Stimulated activated CD8-positive, alpha-beta memory T cell treated with anti-CD3 and anti-CD28 coated beads, Interleukin-4, amount 100 ng/mL, for 24 hours (primary cell): ENCODE measurements at places on chromosomes 4 and X.

GRCh38 chrX:13471269-13471668 is 98.1 kb upstream of the EGFL6 start:
- DNase-seq: no peak

GRCh38 chr4:112288455-112288854 is 2.8 kb upstream of the TIFA start:
- no peak for DNase-seq

DNA sequence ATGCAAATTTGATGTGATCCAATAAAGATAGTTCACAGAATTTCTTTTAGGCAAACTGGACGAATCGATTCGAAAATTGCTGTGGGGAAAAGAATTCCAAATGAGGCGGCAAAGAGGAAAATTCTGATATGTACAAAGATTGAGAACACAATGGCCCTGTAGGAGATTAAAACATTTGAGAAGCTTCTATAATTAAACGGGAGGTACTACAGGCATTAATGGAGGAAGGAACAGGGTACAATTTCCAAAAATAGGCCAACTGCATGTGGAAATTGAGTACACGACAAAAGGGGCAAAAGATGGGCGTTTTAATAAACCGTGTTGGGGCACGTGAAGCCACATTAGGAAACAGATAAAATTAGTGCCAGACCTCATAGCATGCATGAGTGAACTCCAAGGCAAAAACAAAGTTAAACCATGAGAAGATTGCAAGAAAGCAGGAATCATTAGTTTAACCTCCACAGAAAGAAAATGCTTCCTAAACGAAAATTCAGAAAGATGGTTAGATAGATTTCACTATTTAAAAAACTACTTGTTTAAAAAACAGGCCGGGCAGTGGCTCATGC is 68.4 kb downstream of the DHRSX start:
- DNase-seq: no peak

DNA sequence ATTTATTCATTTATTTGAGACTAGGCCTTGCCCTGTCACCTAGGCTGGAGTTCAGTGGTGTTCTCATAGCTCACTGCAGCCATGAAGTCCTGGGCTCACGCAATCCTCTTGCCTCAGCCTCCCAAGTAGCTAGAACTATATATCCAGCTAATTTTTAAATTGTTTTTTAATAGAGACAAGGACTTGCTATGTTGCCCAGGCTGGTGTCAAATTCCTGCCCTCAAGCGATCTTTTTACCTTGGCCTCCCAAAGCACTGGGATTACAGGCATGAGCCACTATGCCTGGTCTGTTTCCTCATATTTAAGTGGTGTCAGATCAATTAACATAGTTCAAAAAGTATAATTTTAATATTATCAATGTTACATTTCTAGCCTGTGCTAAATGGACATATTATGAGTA is 68.5 kb downstream of the AFF1 start:
- DNase-seq: no peak

- no peak for DNase-seq
These were observed 55.0 kb upstream of the TMEM33 start for GRCh38 chr4:41880022-41880837.

GRCh38 chrX:68696267-68696990 is 49.0 kb downstream of the STARD8 start:
- no peak for DNase-seq

GRCh38 chr4:53705151-53705764 is 114.0 kb upstream of the LNX1 start:
- DNase-seq: no peak

DNA sequence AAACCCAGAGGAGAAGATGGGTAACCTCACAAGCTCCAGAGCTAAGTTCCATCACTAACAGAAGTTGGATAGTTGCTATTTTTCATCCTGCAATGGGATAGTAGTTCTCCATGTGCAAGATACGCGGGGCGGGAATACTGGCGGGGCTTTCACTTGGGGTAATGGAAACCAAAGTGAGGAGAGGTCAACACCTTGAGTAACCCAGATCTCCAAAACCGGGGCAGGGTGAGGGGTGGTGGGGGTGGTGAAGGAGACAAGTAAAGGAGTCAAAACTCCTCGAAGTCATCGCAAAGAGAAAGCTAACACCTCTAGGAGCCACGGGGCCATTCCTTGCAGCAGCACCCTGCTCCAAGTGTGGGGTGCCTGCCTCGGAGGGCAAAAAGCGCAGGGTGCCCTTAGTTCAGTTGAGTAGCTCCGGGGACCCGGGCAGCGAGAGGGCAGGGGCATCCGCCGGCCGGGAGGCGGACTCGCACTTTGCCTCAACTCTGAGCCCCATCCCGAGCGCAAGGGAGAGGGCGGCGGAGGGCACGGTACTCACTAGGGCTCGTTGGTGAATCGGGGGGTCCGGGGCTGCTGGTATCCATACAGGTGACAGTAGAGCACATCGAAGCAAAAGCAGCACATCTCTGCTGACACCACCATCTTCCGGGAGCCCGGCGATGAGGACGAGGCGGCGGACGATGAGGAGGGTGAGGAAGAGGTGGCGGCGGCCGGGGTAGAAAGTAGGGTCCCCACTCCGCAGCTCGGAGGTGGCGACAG is 645 bp downstream of the AMMECR1 start:
- peak; percentile 11 for DNase-seq

DNA sequence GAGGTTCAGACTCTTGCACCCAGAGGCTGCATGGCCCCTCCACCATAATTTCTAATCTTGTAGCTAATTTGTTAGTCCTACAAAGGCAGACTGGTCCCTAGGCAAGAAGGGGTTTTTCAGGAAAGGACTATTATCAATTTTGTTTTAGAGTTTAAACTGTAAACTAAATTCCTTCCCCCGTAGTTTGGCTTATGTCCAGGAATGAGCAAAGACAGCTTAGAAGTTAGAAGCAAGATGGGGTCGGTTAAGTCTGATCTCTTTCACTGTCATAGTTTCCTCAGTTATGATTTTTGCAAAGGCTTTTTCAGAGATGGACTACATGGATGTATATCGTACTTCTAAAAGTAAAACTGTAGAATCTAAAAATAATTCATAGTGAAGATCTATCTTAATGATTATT is 258.1 kb upstream of the IL1RAPL1 start:
- no peak for DNase-seq

DNA sequence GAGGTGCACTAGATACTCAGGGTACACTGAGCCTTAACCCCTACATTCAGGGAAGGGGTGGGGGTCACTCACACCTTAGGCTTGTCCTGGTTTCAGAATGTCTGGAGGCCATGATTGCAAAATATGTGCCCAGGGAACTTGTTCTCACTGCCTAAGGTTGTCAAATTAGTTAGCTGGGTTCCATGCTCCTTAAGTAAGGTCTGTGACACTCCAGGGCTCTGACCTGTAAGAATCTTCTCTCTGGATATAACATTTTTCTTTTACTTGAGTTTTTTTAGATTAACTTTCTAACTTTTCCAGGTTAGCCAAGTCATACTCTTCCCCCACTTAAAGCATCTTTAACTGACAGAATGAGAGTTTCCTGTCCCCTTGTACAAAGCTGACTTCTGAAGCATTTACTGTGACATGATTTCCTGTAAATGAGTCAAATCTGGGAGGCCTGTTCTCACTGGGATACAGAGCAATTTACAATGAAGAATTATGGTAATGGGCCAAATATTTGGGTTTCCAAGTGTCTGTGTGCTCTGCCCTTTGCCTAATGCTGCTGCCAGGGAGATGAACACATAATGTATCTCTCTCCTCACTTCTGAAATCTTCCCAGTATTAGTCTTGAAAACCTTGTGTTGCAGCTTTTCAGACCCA is 101.7 kb downstream of the GATB start:
- no peak for DNase-seq

DNA sequence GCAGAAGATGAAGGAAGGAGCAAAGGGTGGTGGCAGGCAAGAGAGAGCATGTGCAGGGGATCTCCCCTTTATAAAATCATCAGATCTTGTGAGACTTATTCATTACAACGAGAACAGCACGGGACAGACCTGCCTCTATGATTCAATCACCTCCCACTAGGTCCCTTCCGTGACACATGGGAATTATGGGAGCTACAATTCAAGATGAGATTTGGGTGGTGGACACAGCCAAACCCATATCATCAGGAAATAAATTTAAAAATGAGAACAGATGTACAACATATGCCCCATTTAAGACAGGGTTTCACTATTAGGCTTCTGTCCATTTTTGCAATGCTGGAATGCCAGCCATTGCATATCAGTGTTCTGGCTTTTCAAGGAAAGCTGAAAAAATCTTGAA is 346.7 kb upstream of the SLIT2 start:
- no peak for DNase-seq

DNA sequence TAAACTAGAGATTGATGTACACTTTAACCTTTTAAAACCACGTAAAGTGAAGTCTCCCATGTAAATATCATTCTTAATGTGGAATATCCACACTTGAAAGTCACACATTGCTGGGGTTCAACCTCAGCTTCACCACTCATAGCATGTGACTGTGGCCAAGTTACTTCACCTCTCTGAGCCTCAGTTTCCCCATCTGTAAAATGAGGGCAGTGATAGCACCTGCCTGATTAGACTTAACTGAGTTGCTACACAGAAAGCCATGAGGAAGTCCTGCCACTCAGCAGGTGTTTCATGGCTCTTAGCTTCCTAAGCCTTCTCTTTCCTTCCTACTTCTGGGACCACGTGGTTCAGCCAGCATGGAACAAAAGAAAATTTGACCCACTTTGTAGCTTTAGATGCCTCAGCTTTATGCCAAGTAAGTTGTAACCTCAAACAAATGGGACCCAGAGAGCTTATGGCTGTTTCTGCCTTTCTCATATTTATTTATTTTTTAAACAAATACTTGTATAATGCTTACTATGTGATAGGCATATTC is 277.3 kb upstream of the KLF3 start:
- no peak for DNase-seq

DNA sequence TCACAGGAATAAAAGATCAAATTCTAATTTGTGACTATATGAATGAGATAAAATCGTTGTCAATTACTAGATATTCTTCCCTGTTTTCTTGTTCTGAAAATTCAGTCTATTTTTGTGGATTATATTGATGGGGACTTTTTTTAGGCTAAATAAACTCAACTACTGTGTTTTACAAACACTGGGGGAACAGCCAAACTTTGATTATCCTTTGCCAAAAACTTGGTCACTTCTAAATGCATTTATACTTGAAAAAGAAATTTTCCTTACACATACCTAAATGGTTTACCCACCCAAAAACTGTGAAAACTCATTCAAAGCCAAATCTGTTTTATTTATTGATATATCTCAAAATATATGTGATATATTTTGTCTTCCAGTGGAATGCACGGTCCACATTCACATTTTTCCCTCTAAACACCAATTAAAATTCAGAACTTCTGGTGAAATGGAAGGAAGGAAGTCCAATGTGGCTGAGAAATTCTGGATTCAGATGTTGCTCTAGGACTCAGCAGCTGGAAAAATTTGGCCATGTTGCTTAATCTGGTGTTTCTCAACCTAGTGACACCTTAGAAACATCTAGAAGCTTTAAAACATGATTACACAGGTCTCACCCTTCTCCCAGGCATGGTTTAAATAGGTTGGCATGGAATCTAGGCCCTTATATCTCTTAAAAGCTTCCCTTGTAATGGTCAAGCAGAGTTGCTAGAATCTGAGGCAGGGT is 28.6 kb upstream of the ARHGAP24 start:
- DNase-seq: no peak

GRCh38 chr4:6445403-6446129 is 26.8 kb downstream of the PPP2R2C start:
- DNase-seq: no peak

DNA sequence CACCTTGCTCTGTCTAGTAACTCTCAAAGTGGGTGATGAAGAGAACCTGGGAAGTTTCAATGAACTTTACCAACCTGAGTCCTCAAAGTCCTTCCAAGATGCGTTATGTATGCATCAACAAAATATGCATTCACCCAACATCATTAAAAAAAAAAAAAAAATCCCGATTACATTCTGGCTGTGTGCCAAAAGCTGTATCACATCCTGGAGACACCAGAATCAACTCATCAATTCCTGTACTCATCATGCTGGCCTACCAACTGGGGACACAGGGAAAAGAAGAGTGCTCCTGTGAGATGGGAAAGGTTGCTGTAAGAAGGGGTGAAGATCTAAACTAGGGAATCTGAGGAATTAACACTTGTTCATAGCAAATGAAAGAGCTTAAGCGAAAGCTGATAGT is 16.5 kb downstream of the UNC5C start:
- DNase-seq: no peak

DNA sequence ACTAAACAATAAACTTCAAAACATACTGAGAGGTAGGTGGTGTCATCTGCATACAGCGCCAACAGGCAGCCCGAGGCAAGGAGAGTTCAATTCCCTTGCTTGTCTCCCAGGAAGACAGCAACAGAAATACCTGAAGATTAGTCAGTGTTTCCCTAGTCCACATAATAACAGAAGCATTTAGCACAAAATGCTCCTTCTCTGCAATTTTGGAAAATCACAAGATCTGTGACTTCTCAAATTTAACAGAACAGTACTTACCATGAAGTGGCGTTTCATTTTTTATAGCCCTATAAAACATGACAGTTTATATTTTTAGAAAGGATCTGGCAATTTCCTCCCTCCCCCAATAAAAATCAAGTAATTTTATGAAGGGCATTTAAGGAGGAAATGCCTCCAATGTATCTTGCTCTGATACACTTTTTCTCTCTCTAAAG is 67.1 kb upstream of the MYOZ2 start:
- no peak for DNase-seq

- no peak for DNase-seq
These were observed 11.1 kb downstream of the SLC25A43 start for GRCh38 chrX:119410027-119410819.

DNA sequence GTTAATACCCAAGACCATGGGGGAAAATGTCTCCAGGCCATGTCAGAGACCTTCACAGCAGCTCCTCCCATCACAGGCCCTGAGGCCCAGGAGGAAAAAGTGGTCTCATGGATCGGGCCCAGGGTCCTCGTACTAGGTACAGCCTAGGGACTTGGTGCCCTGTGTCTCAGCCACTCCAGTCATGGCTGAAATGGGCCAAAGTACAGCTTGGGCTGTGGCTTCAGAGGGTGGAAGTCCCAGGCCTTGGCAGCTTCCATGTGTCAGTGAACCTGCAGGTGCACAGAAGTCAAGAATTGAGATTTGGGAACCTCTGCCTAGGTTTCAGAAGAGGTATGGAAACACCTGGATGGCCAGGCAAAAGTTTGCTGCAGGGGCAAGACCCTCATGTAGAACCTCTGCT is 27.6 kb upstream of the C4orf54 start:
- no peak for DNase-seq

DNA sequence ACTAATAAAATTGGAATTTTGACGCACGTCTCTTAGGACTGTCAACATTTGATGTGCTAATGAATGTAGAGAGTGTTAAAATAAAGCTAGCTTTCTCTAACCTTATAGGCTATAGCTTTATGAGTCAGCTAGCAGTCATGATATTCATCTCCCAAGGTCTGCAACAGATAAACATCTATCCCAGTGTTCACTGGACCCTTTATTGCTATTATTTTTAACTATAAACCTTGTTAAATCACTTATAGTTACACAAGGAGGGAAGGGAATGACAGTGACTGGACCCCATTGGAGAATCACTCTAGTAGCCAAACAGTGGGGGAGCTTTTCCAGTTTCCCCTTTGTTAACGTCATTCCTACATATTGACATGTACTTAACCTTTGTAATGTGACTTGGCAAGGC is 67.9 kb upstream of the SHISA3 start:
- no peak for DNase-seq

- no peak for DNase-seq
These were observed 124.4 kb upstream of the PUDP start for GRCh38 chrX:7272346-7272745.

GRCh38 chr4:74610491-74610890 is 165.6 kb downstream of the AREG start:
- DNase-seq: no peak
